ENCODE measurements at places on chromosomes 3 and 15.

GRCh38 chr15:91426412-91426811 is 326.4 kb downstream of the SV2B start:
- no peak for DNase-seq

GRCh38 chr3:184784731-184785500 is 27.1 kb upstream of the VPS8 start:
- DNase-seq, result no peak

- DNase-seq, result no peak
Observed at GRCh38 chr3:26647078-26647477, 24.5 kb downstream of the LRRC3B start.

DNA sequence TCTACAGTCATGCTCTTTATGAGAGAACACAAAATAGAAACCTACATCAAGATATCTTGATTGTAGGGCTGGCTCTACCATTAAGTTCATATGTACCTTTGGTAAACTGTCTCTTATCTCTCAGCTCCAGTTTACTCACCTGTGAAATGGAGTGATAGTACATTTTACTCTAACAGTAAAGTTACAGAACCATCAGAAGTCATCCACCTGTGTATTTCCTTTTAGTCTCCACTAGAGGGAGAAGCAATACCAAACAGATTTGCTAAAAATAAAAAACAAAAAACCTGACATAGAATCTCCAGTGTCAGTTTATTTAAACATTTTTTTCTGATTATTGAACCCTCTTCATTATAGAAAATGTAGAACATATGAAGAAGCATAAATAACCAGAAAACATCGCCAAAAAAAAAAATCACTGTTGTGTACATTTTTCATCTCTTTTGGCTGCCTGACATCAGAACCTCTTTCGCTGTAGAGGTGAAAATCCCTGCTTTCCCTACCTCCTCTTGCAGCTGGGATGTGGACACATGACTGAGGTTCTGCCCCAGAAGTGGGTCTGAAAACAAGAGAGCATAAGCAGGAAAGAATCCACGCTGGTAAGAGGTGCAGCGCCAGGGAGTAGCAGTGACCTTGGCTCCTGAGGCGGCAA is 48.7 kb upstream of the WDR72 start:
- DNase-seq, result no peak

DNA sequence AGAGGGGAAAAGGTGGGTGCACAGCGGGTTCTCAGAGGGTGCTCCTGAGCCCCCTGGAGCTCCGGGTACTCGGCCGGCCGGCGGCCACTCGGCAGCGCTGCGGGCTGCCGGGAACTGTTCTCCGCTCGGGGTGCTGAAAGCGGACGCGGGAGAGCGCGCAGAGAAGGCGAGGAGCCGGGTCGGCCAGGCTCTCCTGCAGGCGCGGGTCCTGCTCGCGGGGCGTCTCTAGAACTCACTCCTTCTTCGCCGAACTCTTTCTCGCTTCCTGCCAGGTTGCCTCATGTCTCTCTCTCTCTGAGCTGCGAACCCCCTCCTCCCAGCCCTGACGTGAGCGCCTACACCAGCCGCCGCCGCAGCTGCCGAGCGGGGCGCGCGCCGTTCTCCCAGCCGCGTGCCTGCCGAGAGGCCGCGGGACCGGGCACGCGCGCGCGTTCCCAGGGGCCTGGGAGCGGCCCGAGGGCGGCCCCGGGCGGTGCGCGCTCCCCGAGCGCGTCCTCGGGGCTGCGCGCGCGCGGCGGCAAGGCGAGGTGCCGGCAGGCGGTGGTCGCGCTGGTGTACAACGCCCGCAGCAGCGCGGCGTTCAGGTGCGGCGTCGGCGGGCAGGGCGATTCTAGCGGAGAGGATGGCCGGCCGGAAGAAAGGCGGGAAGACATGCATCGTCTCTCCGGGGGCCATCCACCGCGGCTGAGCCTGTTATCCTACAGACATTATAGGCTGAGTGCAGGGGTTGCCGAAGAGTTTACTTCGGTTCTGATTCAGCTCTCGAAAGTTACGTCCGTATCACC is at the start of gene PEX5L:
Gene PEX5L, minus strand, starts transcription at position 267 of the 785 bp plus-strand sequence. CDS start 338 bp downstream, outside the sequence.
- DNase-seq, result peak; percentile 40

DNA sequence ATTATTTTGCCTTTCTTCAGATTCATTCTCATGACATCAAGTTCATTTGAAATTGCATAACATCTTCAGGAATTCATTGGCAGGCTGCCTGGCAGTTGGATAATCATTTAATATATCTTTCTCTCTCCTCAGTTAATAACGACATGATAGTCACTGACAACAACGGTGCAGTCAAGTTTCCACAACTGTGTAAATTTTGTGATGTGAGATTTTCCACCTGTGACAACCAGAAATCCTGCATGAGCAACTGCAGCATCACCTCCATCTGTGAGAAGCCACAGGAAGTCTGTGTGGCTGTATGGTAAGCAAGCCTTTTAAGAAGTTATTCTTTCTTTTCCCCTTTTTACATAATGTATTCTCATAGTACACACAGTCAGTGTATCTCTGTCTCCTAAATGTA is 38.2 kb downstream of the TGFBR2 start:
- no peak for DNase-seq

GRCh38 chr15:57563416-57563815 is 28.3 kb upstream of the MYZAP start:
- no peak for DNase-seq

DNA sequence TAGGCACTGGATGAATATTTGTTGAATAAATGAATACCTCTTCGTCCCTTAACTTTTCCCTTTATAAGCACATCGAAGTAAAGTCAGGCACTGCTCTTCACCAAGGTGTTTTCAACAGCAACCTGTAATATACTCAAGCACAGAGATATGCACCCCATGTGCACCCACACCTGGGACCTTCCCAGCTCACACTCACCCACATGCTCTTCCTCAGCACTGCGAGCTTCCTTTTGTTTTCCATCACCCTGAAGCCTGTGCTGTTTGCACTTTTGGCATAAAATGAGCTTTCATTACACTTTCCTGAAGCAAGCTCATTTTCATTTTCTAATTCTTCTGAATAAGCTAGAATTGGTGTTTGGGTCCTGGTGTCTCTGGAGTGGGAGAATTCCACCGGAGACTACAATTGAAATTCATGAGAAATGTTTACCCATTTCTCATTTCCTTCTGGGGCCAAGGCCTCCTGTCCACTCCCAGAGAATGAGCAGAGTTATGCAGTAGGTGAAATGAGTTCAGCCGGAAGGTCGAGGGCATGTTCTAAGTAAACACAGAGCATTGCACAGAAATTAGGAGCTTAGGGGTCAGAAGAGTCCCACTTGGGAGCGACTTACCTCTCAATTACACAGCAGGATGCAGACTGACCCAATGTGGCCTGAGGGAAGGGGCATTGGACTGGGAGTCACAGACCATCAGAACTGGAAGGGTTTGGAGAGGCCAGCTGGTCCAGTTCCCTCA is 15.0 kb downstream of the MASP1 start:
- DNase-seq, result no peak

DNA sequence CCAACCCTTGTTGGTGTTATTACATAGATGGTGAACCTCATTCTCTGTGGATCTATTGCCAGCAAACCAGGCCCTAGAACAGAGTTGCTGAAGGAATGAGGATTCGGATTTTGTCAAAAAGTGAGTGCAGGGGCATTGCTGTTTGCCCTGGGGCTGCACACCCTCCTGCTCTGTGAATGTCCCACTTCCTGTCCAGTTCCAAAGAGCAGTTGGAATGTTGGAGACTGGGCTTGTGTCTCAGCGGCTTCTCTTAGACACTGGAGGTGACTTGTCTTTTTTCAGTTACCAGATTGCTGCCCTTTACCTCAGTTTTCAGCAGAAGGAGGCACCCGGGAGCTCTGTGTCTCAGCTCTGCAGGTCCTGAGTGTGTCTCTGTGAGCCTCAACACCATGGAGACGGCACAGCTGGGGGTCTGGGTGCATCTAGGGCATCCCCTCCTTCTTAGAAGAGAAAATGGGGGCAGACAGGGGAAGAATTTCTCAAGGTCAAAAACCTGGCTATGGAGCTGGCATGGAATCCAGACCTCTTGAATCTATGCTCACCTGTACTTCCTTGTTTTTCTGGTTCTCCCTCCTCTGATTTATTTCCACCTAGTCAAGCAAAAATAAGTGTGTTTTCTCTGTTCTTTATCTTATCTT is 46.3 kb downstream of the LIMD1 start:
- DNase-seq, result no peak

DNA sequence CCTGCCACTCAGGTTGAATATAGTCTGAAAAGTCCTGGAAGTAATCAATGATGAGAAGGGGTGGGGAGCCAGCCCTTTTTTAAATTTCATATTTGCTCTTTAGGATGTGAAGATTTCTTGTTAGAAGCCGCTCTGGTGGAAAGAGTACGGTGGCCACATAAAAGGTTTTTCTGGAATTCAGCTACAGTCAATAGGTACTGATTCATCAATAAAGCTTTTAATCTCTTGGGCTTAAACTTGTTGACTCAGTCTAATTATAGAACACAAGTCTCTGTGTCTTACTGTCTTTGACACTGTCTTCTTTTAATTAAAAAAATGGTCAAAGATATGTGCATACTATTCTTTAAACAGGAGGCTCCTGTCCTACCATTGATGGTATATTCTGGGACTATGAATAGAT is 99.9 kb upstream of the TP63 start:
- no peak for DNase-seq
